ENCODE measurements at places on chromosomes 7 and 10. TPM values are rescaled to one million over a fixed set of nuclear protein-coding genes. Genes with fewer than 3 reads are reported as not detected.

DNA sequence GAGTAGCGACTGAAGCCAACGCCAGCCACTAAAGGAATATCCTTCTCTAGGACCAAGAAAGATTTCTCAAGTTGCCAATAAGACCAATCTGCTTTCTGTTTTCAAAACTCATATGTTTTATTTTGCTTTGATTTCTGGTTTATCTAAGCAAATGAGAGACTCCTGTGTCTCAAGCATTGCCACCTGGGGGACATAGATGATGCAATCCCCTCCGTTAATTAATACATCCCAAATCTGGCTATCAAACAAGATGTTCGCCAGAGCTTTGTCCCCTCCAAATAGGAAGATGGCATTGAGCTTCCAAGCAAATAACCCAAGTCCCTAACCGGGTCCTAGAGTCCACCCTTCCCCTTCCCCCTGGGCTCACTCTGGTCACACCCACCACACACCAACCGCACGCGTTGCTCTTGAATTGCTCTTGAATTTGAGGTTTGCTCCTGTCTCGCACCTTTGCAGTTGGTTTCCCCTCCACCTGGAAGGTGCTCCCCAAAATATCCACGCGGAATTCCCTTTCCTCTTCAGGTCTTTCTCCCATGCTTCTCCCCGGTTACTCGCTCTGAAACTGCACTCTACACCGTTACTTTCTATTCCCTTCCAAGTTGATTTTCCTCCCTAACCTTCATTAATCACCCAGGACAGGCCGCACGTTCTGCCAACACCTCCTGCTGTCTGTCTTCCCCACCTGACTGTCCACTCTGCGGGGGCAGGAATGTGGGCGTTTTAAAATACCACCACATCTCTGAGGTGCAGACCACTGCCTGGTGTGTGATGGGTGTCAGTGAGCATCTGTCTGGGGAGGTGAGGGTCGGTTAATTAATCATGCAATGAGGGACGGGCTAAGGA lies 64.1 kb upstream of the RNF32 start:
- peaks cover 1% of the 10 kb centered on the region for H3K4me1 ChIP-seq
- no peaks in the 10 kb centered on the region for H3K36me3 ChIP-seq
- no peak overlapping the region for H3K4me3 ChIP-seq
- no peak for DNase-seq
- H3K27me3 ChIP-seq, result peaks cover 20% of the 10 kb centered on the region

DNA sequence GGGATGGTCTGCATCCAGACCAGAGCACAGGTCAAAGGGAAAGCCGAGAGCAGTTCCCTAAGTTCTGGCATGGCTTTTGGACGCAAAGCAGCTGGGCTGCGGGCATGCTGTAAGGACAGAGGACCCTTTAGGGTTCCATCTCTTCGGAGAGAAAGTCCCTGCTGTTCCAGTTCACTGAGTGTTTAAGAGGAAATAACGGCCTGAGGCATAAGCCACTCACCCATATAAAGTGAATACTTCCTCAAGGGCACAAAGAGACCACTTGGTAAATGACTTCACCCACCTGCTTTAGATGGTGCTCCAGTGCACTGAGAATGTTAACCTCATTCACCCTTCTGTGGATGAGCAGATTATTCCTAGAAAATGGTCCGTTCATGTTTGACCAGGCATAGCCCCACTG lies 586.7 kb upstream of the GALNT17 start:
- H3K36me3 ChIP-seq, result no peaks in the 10 kb centered on the region
- DNase-seq, result no peak
- H3K4me1 ChIP-seq, result no peaks in the 10 kb centered on the region
- H3K27me3 ChIP-seq, result peaks cover 2% of the 10 kb centered on the region
- no peak overlapping the region for H3K4me3 ChIP-seq
- H3K27ac ChIP-seq, result no peak overlapping the region

DNA sequence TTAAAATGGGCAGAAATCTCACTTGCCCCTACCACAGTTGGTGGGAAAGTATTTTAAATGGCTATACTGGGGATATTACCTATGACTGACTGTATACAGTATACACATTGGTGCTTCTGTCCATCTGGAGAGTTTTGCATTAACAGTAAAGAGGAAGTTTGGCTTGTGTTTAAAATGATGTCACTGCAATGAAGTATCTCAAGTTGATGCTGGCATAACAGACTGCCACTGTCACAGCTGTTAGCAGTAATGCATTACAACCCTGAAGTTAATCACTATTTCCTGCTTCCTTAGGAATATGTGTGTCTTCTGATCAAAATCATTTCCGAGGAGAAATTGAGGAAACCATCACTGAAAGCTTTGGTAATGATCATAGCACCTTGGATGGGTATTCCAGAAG lies 1.9 kb downstream of the DKK1 start:
- H3K27me3 ChIP-seq, result peaks cover 53% of the 10 kb centered on the region
- H3K27ac ChIP-seq, result no peak overlapping the region
- H3K4me1 ChIP-seq, result peaks cover 5% of the 10 kb centered on the region
- H3K4me3 ChIP-seq, result no peak overlapping the region
- no peaks in the 10 kb centered on the region for H3K36me3 ChIP-seq

GRCh38 chr10:33382216-33382600 lies 47.7 kb upstream of the NRP1 start:
- no peak overlapping the region for H3K27ac ChIP-seq
- peaks cover 5% of the 10 kb centered on the region for H3K27me3 ChIP-seq
- no peak overlapping the region for H3K4me3 ChIP-seq
- no peaks in the 10 kb centered on the region for H3K4me1 ChIP-seq
- no peak for DNase-seq
- no peaks in the 10 kb centered on the region for H3K36me3 ChIP-seq

DNA sequence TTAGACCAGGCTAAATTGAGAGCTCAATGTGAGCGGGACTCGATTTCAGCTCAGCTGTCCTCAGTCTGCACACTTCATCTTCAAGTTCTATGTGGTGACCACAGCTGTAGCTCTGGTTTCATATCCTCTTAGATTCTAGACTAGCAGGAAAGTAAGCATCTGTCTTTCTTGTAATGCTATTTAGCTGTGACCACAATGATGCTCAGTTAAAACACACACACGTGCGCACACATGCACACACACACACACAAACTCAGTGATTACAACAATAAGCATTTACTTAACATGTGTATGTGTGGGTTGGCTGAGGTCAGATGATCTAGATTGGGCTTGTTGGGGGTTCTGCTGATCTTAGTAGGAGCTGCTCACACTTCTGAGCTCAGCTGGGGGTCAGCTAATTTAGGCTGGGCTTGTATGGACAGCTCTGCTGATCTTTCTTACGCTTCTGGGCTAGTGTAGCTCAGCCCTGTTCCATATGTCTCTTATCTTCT lies 82.5 kb downstream of the ZNF365 start:
- no peak for DNase-seq
- H3K27me3 ChIP-seq, result peaks cover 3% of the 10 kb centered on the region
- H3K4me3 ChIP-seq, result no peak overlapping the region
- H3K4me1 ChIP-seq, result peaks cover 19% of the 10 kb centered on the region
- H3K27ac ChIP-seq, result no peak overlapping the region
- no peaks in the 10 kb centered on the region for H3K36me3 ChIP-seq

GRCh38 chr7:74568658-74569057 lies 88.9 kb upstream of the GTF2I start:
- H3K27me3 ChIP-seq, result peaks cover 5% of the 10 kb centered on the region
- no peaks in the 10 kb centered on the region for H3K4me1 ChIP-seq
- H3K4me3 ChIP-seq, result no peak overlapping the region
- no peak for DNase-seq
- no peak overlapping the region for H3K27ac ChIP-seq

DNA sequence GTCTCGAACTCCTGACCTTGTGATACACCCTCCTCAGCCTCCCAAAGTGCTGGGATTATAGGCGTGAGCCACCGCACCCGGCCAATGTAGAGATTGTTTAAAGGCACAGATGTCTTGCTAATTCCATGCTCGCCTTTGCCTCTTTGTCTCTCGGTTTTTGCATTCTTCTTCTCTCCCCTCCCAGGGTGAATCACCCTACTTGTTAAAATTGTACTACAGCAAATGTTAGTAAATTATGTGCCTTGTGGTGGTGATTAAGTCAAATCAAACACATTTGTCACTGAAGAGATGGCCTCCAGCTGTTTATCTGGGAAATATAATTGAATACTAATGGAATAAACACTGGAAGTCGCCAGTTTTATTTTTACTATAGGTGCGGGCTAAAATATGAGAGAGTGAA lies 384.4 kb upstream of the AUTS2 start:
- DNase-seq, result no peak
- H3K27ac ChIP-seq, result no peak overlapping the region
- no peaks in the 10 kb centered on the region for H3K27me3 ChIP-seq
- H3K36me3 ChIP-seq, result no peaks in the 10 kb centered on the region
- no peak overlapping the region for H3K4me3 ChIP-seq

DNA sequence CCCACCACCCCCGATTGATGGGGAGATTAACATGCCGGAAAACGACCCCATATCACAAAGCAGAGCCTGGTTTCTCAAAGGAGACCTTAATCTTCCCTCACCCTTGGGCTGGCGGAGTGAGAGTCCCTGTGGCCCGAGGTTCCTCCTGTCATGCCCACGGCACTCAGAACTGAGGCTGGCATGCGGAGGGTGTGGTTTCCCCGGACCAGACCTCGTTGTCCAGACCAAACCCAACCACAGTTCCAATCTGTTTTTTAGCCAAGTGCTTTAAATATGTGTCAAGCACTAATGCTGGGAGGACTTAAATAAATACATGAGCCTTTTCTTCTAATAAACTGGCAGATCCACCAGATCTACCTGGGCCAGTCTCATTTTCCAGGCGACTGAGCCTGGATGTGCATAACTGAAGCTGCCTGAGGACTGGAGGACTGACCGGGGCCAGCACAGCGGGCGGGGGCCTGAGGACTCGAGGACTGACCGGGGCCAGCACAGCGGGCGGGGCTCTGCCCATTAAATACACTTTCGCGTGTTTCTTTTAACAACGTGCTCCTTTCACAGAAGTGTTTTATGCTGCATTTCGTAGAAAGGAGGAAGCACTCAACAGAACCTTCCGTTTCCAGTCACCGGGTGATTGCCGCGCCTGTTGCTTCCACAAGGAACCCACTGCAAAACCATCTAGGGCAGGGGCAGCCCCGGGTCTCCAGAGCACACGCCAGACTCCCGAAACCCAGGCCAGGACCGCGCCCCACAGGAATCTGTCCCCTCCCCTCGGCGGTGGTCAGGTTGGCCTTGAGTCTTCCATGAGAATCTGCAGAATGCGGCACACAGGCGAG lies 334.6 kb downstream of the PTPRN2 start:
- no peaks in the 10 kb centered on the region for H3K27me3 ChIP-seq
- H3K4me1 ChIP-seq, result no peaks in the 10 kb centered on the region
- DNase-seq, result no peak
- H3K27ac ChIP-seq, result no peak overlapping the region
- H3K4me3 ChIP-seq, result no peak overlapping the region

DNA sequence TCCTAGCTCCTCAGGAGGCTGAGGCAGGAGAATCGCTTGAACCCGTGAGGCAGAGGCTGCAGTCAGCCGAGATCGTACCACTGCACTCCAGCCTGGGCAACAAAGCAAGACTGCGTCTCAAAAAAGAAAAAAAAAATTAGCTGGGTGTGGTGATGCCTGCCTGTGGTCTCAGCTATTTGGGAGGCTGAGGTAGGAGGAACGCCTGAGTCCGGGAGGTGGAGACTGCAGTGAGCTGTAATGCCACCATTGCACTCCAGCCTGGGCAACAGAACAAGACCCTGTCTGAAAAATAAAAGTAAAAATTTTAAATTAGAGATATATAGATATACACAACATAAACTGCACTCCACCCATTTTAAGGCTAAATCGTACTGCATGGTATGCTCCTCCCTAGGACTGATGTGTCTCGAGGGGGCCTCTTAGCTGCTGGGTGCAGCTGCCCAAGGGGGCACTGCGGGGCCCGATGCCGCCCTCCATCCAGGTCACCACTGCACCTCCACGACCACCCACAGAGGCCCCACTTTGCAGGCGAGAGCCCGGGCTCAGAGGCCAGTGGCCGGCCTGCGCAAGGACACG lies 40.9 kb upstream of the FOXK1 start:
- peak overlapping the region; percentile 73 for H3K27ac ChIP-seq
- H3K36me3 ChIP-seq, result no peaks in the 10 kb centered on the region
- H3K27me3 ChIP-seq, result peaks cover 4% of the 10 kb centered on the region
- DNase-seq, result peak; percentile 34

DNA sequence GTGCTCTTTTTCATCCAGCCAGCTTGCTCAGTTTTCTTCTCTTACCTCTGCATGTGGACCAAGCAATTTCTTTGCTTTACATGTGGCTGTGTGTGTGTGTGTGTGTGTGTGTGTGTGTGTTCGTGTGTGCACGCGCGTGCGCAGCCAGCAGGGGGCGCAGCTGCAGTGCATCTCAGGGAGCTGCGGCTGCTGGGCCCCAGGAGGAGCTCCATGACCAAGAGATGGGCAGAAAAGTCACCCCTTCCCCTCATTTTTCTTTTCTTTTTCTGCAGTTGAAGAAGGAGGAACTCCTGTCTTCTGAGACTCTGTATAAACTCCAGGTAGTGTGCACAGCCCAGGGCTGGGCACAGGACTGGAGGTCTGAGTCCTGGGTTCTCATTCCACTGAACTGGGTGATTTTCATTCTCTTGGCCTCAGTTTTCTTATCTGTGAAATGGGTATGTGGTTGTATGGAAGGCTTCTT lies 41.8 kb downstream of the BLNK start:
- H3K27me3 ChIP-seq, result no peaks in the 10 kb centered on the region
- no peak overlapping the region for H3K4me3 ChIP-seq
- peaks cover 2% of the 10 kb centered on the region for H3K4me1 ChIP-seq
- H3K36me3 ChIP-seq, result no peaks in the 10 kb centered on the region
- DNase-seq, result peak; percentile 78
- H3K27ac ChIP-seq, result peak overlapping the region; percentile 11

- H3K4me1 ChIP-seq, result peaks cover 6% of the 10 kb centered on the region
- no peaks in the 10 kb centered on the region for H3K27me3 ChIP-seq
- H3K4me3 ChIP-seq, result peak overlapping the region; percentile 46
- H3K27ac ChIP-seq, result no peak overlapping the region
- DNase-seq, result peak; percentile 9
Observed at GRCh38 chr10:129756912-129757901, 206.9 kb downstream of the EBF3 start.

DNA sequence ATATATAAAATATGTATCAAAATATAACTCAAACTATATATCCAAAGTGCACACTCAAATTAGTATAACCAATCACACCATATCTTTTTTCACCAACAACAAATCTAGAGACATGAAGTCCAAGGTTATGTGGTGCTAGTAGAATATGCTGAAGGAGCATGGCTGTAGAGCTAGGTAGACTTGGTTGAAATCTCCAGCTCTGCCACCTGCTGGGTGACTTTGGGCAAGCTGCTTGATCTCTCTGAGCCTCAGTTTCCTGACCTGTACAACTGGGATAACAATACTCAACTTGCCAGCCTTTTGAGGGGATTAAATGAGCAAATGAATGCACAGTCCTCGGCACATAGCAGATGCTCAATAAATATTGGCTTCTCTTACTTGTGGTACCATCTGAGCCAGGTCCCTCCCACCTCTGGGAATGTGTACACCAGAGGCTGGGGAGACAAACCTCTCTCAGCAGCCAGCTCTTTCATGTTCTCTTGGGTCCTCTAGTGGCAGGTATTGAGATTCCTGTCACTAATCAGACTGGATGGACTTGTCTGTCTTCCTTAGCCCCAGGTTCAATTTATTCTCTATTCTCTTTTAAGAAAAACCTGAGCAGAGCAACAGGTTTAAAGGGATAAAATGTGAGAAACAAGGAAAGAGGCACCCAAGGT lies 94.3 kb upstream of the PDE1C start:
- no peaks in the 10 kb centered on the region for H3K27me3 ChIP-seq
- no peak overlapping the region for H3K4me3 ChIP-seq
- DNase-seq, result no peak
- H3K36me3 ChIP-seq, result no peaks in the 10 kb centered on the region
- no peaks in the 10 kb centered on the region for H3K4me1 ChIP-seq

The HOXA13 gene
- total RNA-seq, result not detected

The SYT15 gene
- 1.1 TPM for total RNA-seq

The SLC16A9 gene
- 0.09 TPM for total RNA-seq

The CYP2W1 gene
- total RNA-seq, result not detected

The NRCAM gene
- total RNA-seq, result 0.50 TPM

The GOLGA7B gene
- total RNA-seq, result 12.0 TPM

The PNLIP gene
- not detected for total RNA-seq

The PTN gene
- not detected for total RNA-seq

The RARRES2 gene
- total RNA-seq, result not detected

The GRID2IP gene
- total RNA-seq, result 0.53 TPM

The NUTM2A gene
- total RNA-seq, result 0.79 TPM

Data from activated naive CD8-positive, alpha-beta T cell treated with anti-CD3 and anti-CD28 coated beads, Interleukin-2, amount 10 ng/mL, durations not matched to agents 7 days and 5 days (primary cell).